ENCODE measurements at places on chromosomes 7 and 10.

- no peak for DNase-seq
These were observed 212.8 kb downstream of the IPMK start for GRCh38 chr10:58054881-58055280.

DNA sequence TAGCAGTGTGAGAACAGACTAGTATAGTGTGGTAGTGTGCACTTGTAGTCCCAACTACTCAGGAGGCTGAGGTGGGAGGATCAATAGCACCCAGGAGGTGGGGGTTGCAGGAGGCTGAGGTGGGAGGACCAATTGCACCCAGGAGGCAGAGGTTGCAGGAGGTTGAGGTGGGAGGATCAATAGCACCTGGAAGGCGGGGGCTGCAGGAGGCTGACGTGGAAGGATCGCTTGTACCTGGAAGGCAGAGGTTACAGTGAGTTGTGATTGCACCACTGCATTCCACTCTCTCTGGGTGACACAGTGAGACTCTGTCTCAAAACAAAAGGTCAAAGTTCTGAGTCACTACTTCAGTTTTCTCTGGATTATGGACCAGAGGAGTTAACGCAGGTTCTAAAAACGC, 22.6 kb upstream of the DIP2C start:
- DNase-seq, result no peak

DNA sequence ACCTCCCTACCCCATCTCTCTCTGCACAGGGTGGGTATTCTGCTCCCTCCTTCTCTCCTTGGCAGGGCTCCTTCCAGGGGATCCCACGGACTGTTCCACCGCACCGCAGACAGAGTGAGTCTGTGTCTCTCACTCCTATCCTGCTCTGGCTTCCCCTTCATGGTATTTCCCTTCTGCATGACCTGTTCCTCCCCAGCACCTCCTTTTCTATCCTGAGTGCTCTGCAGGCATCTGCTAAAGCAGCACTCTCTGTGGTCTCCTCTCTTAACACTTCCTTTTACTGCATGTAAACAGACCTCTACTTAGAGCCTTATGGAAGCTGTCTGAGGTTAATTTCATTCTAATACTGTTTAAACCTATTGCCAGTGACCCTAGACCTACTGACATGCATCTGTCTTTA, 171.5 kb downstream of the CCSER2 start:
- DNase-seq, result no peak

DNA sequence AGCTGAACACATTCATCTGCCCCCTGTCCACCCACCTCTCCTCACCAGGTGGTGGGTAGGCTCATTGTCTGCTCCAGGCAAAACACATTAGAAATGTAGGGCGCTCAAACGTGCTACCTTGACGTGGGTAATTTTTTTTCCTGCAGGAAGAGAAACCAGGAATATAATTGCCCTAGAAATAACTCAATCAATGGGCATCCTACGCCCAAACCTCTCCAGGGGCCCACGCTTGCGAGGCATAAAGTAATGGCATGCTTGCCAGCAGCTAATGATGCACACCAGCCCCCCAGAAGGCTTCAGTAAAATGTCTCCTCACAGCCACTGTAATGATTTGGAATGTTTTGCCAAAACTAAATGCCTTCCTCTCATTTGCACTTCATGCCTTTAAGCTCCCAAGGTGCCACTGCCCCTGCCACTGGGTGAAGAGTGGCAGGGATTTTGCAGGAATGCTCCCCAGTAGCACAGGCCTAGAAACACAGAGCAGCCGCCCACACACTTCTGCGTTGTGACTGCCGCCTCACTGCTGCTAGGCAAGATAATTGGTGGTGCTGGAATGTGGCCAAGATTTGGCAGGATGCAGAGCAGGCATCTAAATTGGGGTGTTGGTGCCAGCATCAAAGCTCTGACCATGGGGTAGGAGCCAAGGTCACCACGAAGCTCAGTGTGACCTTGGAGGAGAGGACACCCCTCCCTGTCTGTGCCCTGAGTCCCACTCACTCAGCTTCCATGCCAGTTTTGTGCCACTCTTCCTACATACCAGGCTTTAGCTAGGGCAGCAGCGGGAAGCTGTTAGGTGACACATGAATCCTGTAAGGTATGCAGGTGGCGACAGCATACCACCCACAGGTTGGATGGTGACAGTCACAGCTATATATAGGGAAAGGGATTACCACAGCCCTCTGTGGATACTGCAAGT, 48.7 kb upstream of the PPP1R3C start:
- no peak for DNase-seq

DNA sequence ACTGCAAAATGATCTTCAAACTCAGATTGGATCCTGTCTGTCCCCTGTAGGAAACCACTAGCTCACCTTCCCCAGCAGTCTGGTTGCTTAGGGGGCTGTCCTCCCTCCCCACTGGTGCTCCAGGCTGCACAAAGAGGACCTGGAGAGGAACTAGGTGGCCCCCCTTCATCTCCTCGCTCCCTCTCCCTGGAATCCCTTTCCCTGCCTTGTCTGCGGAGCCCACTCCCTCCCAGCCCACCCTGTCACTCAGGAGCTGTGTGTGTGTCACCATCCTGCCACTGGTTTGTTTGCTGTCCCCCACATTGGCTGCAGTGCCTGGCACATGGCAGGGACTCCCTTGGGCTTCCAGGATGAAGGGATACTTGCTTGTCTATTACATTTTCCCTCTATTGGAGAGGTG, 35.5 kb upstream of the ZMIZ2 start:
- DNase-seq, result no peak

DNA sequence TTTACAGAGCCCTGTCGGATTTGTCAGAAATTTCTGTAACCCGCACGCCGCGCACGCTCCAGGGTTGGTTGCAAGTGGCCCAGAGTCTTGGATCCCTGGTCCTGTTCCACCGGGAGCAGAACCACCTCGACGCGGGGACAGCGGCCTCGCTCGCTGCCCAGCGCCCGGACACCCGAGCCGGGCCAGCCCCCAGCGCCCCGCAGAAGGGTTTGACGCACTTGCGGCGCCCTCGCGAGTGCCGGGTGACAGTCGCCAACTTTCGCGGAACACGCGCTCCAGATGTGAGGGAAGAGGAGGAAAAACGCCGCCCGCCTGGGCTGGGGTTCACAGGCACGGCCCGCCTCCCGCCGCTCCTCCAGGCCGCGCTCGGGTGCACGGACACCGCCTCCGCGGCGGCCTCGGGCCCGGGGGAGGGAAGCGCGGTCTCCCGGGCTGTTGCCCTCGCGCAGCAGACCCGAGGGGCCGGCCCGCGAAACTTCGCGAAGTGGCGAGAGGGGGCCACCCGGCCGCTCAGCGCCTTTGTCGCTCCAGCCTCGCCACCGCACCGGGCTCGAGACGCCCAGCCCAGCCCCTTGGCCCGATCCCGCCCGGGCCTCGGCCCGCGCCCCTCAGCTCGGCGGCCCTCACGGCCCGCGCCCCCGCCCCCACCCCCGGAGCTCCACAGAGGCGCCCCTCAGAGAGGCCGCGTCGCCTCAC, 514 bp downstream of the RNF216 start:
- DNase-seq, result peak; percentile 3

DNA sequence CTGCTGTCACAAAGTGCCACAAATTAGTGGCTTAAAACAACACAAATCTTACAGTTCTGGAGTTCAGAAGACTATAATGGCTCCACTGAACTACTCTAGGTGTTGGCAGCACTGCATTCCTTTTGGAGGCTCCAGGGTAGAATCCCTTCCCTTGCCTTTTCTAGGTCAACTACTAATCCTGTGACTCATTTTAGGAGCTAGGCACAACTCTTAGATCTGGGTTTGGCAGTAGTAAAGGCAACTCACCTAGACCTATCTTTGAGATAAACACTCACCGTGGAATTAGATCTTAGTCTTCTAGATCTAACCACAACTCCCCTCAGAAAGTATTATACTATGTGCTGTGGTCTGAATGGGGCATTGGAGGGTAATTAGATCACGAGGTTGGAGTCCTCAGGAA, 60.4 kb downstream of the ANKIB1 start:
- DNase-seq, result no peak

DNA sequence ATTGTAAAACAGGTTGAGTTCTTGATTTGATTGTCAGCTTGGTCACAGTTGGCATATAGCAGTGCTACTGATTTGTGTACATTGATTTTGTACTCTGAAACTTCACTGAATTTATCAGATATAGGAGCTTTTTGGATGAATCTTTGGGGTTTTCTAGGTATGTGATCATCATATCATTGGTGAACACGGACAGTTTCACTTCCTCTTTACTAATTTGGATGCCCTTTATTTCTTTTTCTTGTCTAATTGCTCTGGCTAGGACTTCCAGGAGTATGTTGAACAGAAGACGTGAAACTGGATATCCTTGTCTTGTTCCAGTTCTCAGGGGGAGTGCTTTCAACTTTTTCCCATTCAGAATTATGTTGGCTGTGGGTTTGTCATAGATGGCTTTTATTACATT, 86.9 kb downstream of the EXOC4 start:
- no peak for DNase-seq

DNA sequence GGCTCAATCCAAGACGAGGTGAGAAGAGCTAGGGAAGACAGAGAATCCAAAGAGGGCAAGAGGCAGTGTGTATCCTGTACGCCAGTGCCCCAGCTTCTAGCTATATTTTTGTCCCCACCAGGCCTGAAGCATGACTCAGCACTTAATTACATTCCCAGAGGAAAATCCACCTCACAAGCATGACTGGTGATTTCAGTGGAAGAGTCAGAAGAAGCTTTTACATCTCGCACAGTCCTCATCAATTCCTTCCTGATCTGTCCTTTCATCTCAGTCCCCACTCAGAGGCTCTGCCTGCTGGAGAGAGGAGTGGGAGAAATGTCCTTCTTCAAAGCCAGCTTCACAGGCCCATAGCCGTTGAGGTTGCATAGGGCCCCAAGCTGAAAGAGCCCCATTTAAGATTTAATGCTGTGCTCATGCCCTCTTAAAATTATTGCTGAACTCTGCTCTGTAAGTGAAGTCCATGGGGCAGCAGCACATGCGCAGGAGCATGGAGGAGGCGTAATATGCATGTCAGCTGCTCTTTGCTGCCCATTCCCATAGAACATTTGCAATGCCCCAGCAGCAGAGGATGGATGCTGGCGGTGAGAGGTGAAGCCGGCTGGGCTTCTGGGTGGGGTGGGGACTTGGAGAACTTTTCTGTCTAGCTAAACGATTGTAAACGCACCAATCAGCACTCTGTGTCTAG, 39.0 kb upstream of the AOAH start:
- no peak for DNase-seq
